ENCODE measurements at places on chromosomes 16 and 17.
A peak's percentile ranks its signal among the peaks of the same experiment; 100 is the strongest.

DNA sequence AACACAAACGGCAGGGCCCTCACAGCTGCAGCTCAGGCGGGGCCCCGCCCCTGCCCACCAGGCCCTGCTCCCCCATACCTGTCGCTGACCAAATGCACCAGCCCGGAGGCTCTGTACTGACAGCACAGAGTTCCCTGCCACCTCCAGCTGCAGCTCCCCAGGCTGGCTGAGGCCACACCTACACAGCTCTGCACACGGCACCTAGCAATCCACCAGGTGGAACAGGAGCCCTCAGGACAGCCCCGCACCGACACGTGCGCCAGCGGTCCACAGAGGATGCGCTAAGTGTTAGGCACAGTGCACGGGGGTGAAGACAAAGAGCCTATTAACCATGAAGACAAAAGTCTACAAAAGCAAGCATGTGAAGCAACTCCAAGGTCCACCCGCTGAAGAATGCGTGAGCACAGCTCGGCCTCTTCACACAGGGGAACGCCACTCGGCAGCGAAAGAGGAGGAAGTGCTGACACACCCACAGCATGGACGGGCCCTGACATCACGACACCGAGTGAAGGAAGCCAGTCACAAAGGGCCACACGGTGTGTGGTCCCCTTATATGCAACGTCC lies 5.4 kb downstream of the ZCCHC14 start:
- DNase-seq: no peak

DNA sequence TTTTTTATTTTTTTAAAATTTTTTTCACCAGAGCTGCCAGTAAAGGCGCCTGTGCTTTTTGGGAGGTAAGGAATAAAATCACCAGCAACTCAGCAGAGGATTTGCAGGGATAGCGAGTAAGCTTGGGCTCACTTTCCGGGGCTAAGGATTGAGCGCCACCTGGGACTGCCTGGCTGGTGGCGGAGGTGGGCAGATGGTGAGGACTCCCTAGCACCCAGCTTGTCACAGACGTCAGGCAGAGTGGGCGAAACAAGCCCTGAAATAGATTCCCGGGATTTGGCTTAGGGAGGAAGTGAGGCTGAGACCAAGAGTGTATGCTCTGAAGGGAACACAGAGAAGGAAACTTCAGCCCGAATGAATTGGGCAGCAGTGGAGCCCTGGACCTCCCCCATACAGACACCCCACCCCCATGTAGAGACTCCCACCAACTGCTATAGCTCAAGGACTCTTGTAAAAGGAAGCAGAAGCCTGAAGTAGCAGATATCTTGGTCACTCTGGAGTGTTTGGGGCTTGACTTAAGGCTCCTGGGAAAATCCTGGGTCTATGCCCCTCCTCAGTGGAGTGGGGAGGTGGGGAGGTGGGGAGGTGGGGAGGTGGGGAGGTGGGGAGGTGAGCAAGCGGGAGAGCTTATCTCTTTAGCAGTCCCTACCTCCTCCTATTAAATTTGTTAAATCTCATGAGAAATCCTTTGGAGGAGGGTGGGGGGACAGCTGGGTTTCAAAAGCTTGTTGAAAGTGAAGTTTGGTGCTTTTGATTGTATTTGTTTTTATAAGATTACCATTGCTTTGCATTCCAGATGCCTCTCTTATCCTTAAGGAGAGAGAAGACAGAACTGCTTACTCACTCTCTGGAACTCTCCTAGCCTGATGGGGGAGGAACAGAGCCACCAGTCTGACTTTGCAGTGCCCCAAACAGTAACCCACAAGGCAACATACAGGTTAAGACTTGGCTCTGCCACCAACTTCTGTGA lies 8.2 kb downstream of the ARL4D start:
- DNase-seq: no peak

DNA sequence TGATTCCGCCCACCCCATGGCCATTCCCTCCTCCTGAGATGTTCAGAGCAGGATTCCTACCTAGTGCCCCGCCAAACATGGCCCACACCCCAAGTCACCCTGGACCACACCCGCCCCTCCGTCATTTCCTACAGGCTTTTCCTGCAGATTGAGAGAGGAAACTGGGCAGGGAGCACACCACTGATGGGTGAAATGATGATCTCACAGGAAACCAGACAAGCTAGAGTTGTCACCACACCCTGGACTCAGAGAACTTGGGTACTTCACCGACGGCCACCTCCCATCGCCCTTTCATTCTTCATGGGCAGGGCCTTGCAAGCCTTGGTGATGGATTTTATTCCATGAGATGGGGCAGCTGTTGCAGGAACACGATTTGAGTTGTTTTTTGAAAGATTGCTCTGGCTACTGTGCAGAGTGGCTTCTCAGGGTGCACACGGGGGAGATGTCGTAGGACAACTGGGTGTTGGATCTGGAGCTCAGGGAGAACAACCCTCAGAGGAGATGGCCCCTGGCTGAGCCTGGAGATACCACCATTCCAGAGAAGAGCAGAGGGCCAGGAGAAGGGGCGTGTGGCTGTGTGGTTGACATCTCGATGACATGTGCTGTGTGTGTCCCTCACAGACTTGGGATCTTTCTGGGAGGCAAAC lies 7.4 kb upstream of the B9D1 start:
- DNase-seq: no peak

DNA sequence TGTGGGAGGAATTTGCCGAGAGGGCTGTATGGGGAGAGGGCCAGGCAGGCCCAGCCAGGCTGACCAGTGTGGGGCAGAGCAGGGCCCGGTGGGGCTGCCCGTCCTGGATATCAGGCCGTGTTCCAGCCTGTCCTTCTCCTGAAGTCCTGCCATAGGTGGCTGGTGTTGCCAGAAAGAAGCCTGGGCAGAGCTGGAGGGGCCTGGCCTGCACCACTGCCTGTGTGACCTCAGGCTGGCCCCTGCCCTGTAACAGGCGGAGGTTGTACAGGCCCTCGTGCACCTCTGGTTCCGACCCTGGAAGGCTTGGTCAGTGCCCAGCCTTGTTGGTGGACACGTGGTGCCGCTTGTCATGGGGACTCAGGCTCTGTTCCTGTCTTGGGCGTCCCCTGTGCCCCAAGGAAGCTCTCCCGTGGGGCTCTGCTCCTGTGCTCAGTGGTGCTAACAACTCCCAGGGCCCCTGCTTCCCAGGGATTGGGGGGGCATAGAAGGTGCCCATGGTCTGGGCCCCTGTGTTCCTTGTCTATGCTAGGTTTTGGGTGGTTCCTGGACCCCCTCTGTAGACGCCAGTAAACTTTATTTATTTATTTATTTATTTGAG lies 33.3 kb downstream of the ADCY7 start:
- no peak for DNase-seq

GRCh38 chr17:40241252-40241834 lies 22.2 kb downstream of the WIPF2 start:
- DNase-seq: no peak

DNA sequence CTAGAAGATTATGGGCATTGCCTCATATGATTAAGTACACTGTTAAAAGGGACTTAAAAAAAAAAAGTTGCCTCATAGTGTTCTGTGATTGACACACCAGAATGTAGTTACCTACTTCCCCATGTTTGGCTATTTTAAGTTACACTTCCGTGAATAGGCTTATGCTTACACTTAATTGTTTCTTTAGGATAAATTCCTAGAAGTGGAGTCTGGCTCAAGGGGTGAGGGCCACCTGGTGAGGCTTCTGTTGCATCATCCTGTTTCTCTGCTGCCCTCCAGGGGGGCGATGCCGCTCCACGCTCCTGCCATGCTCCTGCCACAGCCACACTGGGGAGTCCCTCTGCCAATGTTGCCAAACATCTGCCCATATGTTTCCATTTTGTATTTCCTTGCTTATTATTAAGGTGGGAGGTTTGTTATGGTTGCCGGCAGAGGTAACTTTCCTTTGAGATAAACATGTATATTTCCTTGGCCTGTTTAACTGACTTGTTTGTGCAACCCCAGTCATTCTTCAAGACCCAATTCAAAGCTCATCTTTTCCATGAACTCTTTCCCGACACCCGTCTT lies 73.1 kb downstream of the KSR1 start:
- DNase-seq: no peak

DNA sequence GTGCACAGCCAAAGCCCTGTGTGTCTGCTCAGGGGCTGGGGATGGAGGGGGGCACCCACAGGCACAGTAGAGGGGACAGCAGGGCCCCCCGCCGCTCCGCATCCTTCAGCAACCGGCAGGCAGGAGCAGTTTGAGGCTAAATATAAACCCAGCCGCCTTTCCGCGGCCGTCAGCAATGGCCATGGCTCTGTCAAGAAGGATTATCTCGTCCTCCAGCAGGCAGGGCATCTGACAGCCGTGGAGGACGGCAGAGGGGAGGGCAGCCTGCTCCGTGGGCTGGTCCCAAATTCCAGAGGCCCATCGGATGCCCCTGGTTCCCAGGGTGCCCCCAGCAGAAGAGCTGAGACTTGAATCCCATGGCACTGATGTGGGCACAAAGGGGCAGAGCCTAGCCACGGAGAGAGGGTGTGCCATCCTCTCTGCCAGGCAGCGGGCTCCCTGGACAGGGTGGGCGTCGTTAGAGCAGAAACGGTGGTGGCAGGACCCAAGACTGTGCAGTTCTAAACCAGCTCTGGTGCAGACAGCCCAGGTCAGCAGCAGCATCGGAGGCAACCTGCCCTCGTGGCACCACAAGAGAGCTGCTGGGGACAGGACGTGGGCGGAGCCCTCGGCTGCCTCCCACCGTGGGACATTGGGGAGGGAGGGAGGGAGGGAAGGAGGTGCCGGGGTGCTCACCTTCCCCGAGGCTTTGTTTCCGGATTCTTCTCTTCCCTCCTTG lies 198.8 kb upstream of the CIBAR2 start:
- no peak for DNase-seq

- no peak for DNase-seq
Observed at GRCh38 chr17:28643983-28644786, 773 bp downstream of the BLTP2 start.

- DNase-seq: no peak
Observed at GRCh38 chr16:21088646-21089538, 61.8 kb downstream of the DNAH3 start.

DNA sequence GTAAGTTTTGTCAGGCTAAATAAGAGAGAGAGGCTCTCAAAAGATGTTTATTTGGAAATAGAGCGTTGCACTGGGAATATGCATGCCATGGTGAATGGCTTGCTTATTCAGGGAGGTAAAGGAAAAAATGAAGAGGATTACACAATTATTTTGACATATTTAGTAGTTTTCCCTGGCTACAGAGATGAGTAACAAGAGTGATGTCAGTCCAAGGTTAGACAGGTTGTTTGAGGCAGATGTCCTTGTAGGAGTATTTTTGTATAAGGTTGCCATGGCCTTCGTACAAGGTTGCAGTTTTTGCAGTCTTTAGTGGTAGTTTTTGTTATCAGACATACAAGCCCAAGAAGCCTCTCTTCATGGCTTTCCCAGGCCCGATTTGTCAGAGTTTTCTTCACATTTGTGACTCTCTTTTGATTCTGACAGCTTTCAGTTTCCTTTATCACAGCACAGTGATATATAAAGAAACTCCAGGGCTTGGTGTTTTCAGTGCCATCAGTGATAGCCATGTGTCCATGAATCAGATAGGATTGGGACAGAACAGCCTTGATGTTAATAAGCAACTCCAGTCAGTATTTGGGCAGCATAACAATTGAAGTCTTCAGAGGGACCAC lies 18.7 kb upstream of the LGALS9 start:
- DNase-seq: no peak

DNA sequence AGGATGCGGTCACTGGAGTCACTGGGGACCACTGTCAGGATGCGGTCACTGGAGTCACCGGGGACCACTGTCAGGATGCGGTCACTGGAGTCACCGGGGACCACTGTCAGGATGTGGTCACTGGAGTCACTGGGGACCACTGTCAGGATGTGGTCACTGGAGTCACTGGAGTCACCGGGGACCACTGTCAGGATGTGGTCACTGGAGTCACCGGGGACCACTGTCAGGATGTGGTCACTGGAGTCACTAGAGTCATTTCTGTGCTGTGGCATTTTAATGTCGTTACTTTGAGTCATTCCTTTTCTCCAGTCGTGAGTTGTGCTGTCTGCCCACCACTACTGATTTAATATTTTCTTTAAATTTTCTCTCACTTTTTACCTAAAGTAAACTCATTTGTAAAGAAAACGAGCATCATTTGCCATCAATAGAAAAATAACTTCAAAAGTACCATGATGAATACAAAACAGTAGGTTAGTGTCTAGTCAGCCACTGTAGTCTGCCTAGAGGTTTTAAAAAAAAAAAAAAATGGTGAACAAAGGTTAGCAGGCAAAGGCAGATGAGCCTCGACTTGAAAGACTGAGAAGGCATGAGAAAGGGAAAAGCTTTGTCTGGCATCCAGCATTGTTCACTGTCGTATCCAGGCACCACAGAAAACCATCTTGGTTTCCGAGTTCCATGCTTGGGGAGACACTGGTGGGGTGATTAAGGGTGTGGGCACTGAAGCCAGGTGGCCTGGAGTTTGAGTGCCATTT lies 346.6 kb downstream of the SNX29 start:
- DNase-seq: no peak

DNA sequence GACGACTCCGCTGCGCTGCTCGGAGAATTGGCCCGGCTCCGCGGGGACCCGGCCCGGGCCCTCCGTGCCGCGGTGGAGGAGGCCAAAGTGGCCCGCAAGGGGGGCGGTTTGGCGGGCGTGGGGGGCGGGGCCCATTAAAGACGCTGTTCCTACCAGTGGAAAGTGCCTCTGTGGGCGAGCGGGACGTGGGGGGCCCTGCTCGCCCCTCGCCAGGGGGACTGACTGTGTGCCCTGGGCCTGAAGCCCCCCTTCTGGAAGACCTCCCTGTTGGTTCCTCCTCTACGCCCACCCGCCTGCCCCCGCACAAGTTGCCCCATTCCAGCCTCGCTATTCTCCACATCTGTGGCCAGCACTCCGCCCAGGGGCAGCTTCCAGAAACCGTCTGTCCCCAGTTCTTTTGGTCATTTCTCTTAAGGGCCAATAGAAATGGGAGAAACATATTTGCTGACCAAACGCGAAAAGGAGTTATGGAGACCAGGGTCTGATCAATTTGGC lies 1.9 kb upstream of the FGF11 start:
- no peak for DNase-seq

- no peak for DNase-seq
Observed at GRCh38 chr17:6641247-6641863, 495 bp downstream of the TXNDC17 start.

DNA sequence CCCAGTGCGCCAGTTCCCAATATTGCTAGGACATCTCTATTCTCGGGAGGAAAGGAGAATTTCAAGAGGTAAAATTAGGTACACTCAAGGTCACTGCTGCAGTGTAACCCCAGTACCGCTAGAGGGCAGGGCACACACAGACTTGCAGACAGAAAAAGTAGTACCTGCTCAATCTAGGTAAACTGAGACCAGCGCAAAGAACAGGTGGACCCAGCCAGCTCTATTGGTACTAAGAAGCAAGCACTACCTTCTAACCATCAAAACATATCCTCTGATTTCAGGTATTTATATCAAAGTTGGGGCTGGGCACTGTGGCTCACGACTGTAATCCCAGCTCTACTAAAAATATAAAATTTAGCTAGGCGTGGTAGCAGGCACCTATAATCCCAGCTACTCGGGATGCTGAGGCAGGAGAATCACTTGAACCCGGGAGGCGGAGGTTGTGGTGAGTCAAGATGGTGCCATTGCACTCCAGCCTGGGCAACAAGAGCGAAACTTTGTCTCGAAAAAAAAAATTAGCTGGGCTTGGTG lies 3.6 kb upstream of the WDR81 start:
- peak; percentile 59 for DNase-seq

GRCh38 chr16:21117567-21117966 lies 33.1 kb downstream of the DNAH3 start:
- no peak for DNase-seq

- DNase-seq: no peak
Observed at GRCh38 chr17:38345743-38346142, 2.0 kb upstream of the GPR179 start.
